Effector CD8-positive, alpha-beta T cell (primary cell): ENCODE measurements at places on chromosomes 11 and 22.

GRCh38 chr11:96238563-96239135 lies 104.3 kb downstream of the MAML2 start:
- no peak for DNase-seq

DNA sequence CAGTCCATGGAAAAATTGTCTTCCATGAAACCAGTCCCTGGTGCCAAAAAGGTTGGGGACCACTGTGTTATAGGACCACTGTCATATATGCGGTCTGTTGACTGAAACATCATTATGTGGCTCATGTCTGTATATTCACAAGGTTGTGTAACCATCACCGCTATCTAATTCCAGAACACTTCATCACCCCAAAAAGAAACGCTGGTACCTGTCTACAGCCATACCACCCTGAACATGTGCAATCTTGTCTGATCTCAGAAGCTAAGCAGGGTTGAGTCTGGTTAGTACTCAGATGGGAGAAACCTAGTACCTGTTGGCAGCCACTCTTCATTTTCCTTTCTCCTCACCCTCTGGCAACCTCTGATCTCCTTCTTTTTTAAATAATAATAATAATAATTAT lies 12.9 kb upstream of the PIK3IP1 start:
- no peak for DNase-seq

- DNase-seq, result peak; percentile 74
These were observed 23.4 kb downstream of the KRTAP5-5 start for GRCh38 chr11:1652771-1653540.

DNA sequence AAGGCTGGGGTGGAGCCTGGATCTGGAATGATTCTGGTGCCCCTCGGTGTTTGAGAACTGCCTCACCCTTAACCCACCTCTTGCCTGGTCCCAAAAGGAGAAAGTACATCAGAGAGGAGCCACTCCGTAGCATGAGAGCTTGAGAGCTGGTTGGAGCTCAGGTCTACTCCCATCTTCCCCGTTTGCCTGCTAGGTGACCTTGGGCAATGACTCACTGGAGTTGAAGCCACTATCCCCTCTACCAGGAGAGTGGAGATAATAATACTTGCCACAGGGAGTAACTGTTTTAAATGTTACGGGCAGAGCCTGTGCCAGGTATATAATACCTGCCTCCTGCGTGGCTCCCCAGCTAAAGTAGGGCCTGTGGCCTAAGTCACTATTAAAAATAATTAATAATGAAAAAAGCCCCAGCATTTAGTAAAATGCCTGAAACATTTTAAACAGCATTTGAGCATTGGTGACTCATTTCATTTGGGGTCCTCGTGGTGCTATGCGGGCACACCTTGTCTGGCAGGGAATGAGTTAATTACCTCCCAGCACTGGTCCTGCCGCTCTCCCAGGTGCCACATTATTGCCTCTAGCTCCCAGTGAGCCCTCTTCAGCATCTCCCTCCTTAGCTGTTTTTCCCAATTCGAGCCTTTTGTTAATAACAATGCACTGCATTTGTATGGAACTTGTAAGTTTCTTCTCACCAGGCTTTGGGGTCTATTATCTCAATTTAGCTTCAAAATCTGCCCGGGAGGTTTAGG lies 22.5 kb downstream of the CYTH4 start:
- no peak for DNase-seq

- DNase-seq, result peak; percentile 79
These were observed 1.6 kb upstream of the EHBP1L1 start for GRCh38 chr11:65574109-65574810.

DNA sequence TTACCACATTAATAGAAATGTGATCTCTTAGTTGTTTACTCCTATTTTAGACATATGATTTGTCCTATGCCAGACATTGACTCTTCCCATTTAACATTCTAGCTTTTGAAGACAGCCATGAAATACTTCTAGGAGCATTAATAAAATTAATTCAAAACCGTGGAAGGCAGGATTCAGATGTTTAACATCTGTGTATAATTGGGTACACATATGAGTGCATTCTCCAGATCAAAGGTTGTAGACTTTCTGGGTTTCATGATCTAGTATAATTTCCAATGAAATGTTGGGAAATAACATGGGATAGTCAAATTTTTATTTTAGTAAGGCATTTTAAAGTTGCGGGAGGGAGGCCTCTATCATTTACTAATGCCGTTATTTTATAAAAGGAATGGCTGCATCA lies 35.2 kb upstream of the CCDC89 start:
- no peak for DNase-seq

- peak; percentile 32 for DNase-seq
These were observed 1.4 kb upstream of the CPT1A start for GRCh38 chr11:68843052-68843561.

- no peak for DNase-seq
These were observed 14.2 kb upstream of the APOL6 start for GRCh38 chr22:35634015-35634414.

GRCh38 chr11:10727146-10727851 lies 23.7 kb upstream of the CTR9 start:
- no peak for DNase-seq

- no peak for DNase-seq
These were observed 186.4 kb downstream of the BLID start for GRCh38 chr11:121929581-121929980.

- DNase-seq, result no peak
These were observed 111.6 kb upstream of the BMAL1 start for GRCh38 chr11:13166036-13166435.
